ENCODE measurements at places on chromosomes 6 and 20.
A peak's percentile ranks its signal among the peaks of the same experiment; 100 is the strongest.

- DNase-seq = no peak
These were observed 4.1 kb upstream of the DLL1 start for GRCh38 chr6:170294813-170295509.

GRCh38 chr6:14537030-14537429 lies 419.5 kb downstream of the CD83 start:
- DNase-seq = no peak

DNA sequence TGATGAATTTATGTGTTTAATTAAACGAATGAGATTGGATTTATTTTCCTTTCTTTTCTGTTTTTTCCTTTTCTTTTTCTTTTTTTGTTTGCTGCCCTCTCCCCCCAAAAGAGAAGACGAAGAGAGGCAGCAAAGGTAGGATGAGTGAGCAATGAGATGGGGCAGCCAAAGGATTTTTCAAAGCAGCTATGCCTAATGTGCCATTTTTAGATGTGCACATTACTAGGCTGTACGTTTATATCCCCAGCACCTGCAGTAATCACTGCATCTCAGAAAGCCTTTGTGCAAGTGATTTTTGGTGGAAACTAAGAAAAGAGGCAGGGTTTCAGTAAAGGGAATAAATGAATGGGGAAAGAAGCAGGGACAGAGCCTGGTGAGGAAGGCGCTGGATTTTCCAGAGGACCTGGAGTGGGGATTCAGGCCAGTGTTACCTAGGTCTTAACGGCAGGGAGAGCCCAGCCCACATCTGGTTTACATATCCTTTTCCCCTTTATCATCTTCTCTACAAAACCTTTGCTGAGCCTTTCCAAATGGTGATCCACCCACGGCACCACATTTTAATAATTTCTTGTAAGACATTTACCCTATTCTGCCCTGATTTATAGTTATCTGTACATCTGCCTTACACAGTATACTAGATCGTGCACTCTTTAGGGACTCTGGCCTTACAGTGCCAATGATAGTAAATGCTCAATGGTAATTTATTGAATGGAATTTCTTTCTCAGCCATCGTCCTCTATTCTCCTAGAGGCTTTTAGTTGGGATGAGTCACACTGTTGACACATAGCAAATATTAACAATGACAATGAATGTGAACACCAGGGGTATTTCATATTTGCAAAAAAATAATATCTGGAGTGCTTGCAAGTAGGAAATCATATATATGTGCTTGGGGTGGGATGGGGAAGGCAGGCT lies 38.3 kb upstream of the ATXN1 start:
- DNase-seq = no peak

DNA sequence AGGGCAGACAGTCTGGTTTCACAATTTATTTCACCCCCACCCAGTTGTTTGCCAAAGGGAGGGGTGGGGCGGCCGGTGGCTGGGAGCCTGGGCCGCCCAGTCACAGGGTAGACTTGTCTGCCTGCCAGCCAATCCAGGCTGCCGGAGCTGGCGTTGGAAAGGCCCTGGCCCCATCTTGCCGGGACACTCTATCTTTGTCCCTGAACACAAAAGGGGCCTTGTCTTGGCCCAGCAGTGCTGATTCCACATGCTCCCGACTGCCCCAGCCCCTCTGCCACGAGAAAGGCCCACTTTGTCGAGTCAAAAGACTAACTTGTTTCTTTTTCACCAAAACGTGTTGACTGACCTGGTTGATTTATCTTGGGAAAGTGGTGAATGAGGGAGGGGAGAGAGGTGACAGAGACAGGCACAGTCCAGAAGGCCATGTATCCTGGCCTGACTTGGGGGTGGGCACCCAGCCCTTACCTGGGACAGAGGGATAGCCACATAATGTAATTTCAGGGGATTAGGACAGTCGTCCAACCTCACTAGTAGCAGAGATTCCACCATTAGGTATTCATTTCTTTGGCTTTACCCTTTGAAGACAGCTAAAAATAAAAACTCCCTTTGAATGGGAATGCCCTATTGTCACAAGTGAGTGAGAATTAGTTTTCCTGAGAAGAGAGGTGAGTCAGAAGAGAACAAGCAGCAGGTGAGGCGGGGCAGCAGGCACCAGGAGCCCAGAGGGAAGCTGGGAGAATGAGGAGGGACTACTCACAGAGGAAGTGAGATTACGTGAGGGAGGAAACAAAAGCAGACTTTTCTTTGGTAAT lies 67.0 kb upstream of the SIRPA start:
- DNase-seq = peak; percentile 69

GRCh38 chr20:43140726-43141125 lies 49.0 kb downstream of the PTPRT start:
- DNase-seq = no peak

DNA sequence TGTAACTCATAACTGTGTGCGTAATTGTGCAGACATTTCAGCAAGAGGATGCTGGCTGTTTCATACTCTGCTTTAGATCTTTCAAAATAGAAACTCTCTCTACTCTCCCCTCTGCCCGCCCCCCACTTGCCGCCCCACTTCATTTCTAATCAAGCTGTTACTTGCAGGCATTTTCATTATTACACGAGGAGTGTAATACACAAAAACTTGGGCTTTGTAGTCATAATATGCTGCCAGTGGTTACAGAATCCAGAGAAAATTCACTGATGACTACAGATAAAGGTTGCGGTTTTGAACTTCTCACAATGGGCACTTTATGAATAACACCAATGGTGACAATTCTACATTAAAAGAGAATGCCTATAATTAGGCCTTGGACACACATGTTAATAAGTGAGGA lies 194.0 kb upstream of the POU3F2 start:
- DNase-seq = no peak

DNA sequence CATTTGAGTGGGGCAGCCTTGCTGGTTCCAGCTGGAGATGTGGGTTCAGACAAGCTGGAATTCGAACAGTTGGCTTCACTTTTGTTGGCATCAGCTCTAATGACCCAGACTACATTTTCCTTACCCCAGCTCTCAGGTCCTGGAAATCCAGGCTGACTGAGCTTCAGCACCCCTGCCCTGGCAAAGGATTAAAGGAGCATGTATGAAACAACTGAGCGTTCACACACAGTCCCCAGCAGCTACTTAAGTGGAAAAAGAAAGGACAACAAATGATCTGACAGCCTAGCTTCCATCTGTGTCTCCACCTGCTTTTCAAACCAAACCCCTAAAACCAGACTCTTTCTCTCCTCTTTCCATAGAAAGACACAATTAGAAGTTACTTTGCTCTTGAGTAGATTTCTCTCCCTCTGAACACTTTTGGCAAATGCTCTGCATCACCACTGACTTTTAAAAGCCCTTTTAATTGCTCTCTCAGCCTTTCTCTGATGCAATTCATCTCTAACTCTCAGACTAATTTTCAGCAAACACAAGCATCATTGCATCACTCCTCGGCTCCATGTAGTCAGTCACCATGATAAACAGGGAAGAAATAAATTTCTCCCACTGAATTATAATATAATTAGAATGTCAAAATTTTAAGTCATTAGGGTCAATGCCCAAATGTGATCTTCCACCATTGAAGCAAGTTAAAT lies 28.1 kb downstream of the ROS1 start:
- no peak for DNase-seq

- DNase-seq = no peak
These were observed 15.3 kb upstream of the TFB1M start for GRCh38 chr6:155329460-155330132.

GRCh38 chr20:41367393-41367695 lies 726 bp upstream of the EMILIN3 start:
- DNase-seq = no peak

- DNase-seq = no peak
These were observed 66.0 kb downstream of the STK4 start for GRCh38 chr20:45032276-45032675.

DNA sequence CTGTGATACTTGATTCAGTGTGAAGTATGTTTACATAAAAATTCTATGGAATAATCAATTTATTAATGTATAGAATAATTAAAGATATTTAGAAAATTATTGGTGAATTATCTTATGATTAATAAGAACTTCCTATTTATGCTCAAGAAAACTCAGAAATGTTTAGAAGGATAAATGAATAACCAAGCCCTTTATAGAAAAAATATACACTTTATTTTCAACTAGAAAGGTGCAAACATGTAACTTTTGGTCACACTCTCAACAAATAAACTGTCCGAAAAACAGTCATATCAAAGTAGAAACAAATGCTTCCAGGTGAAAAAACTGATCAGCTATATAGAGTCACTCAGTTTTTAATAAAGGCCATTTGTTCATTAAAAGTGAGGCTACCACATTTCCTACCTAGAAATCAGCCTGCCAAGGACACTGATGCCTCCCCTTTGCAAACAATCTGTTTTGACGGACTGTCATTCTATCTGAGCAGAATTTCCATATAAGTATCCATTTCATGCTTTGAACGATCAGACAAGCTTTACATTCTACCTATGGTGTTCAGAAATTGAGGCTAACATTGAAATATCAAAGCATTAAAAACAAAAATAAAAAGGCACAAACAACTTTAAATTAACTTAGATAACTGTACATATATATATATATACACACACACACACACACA lies 3.0 kb downstream of the CCN2 start:
- DNase-seq = no peak

DNA sequence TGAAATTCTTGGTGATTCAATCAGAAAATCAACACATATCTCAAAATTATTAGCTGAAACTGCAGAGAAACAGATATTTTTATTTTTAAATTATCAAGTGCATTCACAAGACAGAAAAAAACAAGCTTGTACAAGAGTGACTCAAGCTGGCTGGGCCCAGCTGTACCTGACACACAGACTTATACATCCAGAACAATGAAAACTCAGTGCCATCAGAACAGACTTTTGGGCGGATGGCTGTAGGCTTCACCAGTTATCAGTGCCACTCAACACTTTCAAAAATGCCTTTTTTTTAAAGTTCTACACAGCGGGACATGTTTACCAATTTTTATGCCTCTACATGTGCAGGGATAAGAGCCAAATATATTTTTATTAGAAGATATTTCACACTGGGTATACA lies 102.8 kb downstream of the MYB start:
- no peak for DNase-seq

GRCh38 chr20:51803148-51803854 lies 980 bp upstream of the SALL4 start:
- DNase-seq = no peak

GRCh38 chr20:40809361-40809760 lies 120.3 kb upstream of the MAFB start:
- no peak for DNase-seq
